ENCODE measurements at places on chromosomes 4 and X.

DNA sequence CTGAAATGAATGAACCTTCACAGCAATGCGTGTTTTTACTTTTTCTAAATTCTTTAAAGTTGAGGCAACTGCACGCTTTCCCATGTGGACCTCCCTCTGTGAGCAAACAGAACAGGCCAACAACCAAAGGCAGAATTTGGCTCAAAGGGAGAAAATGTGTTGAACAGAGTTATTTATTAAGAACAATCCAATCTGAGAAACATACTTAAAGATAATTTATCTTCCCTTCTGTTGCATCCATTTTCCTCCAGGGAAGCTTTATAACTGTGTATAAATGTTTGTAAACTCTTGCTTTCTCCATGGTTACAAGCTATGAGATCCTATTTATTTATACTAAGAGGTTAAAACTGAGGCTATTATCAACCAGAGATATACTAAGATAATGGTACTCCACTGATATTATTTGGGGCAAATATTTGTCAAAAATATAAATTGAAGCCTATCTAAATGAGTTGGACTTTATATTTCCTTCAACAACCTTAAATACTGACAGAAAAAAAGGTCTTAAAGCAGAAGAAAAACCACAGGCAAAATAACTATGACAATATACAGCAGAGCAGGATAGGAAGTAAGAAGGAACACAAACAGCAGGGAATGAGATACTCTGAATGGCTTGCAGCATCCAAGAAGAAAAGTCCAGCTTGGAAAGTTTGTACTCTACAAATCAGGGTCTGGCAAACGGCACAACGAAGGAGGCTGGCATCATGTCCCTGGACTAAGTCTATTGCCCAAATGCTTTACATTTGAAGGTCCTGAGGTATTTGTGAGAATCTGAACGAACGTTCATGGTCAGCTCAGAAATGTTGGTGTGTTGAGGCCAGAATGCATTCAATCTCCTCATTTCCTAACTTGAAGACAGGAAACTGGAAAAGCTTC is 663.2 kb upstream of the INTU start:
- no peak for DNase-seq

DNA sequence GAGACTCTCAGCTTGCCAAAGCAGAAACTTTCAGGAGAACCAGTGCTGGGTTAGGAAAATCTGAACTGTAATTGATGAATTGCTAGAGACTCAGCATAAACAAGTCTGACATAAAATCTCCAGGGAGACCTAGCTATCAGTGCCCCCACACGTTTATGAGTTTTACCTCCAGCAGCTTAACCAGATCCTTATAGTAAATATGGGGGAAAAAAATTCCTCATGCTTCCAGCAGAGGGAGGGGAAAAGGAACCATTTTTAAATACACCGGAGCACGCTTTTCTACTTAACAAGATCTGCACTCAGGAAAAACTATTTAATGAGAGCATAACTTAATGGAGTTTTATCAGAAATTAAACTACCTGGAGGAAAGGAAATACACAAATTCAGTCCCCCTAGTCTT is 1040.7 kb upstream of the INTU start:
- DNase-seq, result no peak

- DNase-seq, result no peak
Measured at GRCh38 chrX:103356858-103357257, 552 bp downstream of the TCEAL9 start.

GRCh38 chr4:15870921-15871664 is 67.4 kb downstream of the FGFBP1 start:
- DNase-seq, result no peak

- no peak for DNase-seq
Measured at GRCh38 chr4:88999392-88999930, 57.5 kb downstream of the FAM13A start.

- DNase-seq, result no peak
Measured at GRCh38 chr4:186029571-186030398, 39.2 kb upstream of the TLR3 start.

DNA sequence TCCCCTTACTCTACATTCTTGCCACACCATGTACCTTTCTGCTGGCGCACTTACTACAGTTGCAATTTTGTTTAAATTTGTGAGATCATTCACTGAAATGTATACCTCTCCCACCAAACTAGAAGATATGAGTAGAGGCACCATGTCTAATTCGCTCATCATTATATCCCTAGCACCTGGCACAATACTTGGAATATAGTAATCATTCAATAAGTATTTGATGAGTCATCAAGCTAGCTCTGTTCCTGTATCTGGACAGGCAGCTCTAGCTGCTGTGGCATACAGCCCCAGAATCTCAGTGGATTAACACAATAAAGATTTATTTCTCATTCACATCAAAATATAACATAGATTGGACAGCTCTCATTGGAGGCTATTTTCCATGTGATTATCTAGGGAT is 245.9 kb downstream of the IDS start:
- no peak for DNase-seq

DNA sequence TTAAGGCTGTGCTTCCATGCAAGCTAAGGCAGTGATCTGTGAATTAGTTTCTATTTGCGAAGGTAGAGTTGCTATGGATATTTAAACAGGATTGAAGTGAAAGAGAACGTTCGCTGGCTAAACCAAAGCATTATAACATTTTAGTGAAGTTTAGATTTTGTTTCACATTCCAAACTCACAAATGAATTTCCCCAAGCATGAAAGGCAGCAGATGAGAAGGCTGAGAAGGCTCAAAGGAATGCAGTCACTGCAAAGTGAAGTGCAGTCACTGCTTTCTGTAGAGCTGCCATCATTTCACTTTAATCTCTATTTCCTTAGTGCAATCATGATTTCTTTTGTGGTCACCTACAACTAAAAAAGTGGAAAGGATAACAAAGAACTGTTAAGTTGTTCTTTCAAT is 334.7 kb upstream of the NR3C2 start:
- DNase-seq, result no peak

DNA sequence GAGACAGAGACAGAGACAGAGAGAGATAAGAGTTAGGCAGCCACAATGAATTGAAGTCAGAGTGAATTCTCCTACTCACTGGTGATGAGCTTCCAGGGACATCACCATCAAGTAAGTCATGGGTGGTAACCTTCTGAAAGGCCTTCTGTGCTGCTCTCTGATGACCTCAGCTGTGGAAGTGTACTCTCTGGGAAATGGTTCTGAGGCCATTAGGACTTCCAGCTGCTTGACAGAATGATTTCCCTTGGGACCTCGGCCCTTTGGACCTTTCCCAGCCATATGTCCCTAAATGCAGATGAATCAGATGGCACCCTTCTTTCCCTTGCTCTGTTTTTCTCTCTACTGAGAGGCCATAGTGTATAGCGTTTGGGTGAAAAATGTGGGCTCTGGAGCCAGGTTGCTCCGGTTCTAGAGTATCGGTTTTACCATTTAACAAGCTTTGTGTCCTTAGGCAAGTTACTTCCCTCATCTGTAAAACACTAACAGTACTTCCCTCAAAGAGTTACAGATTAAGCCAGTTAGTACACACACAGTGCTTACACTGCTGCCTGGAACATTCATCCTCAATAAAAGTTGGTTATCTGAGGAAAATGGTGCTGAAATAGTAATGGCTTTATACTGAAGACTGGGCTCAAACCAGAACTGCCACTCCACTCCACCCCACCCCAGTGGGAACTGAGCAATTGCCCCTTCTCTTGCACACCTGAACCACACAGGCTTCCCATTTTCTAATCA is 7.6 kb downstream of the SEPTIN11 start:
- no peak for DNase-seq

DNA sequence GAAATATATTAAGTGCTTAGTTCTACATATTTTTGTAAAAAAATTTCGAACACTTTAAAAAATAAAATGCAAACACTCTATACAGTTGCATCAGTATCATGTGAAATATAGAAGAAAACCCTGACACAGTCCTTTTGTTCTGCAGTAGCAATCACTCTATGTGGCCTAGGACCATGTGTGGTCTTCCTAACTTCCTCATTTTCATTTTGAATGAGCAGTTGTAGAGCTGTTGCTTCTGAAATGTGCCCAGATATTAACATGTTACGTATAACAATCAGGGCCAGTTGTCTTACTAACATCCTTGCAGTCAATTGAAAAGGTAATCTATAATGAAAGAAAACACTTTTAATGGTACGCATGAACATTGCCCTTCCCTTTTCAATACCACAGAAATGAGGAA is 107.9 kb downstream of the ZNF827 start:
- no peak for DNase-seq

DNA sequence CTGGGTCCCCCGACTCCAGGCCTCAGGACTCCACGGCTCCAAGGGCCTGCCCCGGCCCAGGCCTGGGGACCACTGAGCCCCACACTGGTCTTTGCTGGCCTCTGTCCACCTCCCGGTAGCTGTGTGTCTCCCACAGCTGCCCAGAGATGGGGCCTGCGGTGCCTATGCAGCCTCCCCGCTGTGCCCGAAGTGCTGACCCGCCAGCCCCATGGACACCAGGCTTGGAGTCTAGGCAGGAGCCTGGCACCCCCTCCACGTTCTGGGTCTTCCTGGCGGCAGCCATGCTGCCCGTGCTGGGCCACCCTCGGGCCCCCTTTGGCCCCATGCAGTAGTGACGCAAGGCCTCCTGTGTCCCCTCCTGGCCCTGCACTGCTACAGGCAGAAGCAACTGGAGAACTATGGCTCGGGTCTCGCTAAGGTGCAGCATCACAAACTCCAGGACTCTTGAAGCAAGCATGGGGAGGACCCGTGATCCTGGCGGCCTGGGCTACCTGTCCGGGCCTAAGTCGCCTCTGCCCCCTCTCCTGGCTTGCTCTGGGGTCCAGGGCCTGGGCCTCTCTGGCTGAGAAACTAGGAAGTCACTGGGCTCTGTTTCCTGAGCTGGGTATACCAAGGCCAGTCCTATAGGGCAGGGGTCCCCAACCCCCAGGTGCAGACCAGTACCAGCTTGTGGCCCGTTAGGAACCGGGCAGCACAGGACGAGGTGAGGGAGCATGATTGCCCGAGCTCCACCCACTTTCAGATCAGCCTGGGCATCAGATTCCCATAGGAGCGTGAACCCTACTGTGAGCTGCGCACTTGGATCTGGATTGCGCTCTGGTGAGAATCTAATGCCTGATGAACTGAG is 917 bp downstream of the MYL5 start:
- DNase-seq, result no peak

Measured in stimulated activated CD4-positive, alpha-beta T cell treated with anti-CD3 and anti-CD28 coated beads, Interleukin-1b, Interleukin-23, amount 100 ng/mL, for 1 hour (primary cell).